ENCODE measurements at places on chromosomes 2 and 18. TPM values are rescaled to one million over a fixed set of nuclear protein-coding genes. Genes with fewer than 3 reads are reported as not detected.

The SETBP1 gene
- total RNA-seq: 2.2 TPM

The TRIM43 gene
- total RNA-seq: not detected

The ADGRF3 gene
- total RNA-seq: under 0.01 TPM

The FEV gene
- not detected for total RNA-seq

The IL18R1 gene
- total RNA-seq: 0.34 TPM

The FAP gene
- total RNA-seq: 10.3 TPM

The MDH1B gene
- 0.67 TPM for total RNA-seq

The CAPN14 gene
- total RNA-seq: 0.34 TPM

The GKN1 gene
- not detected for total RNA-seq

The RSAD2 gene
- total RNA-seq: 19.6 TPM

The PRSS56 gene
- total RNA-seq: not detected

The PROM2 gene
- under 0.01 TPM for total RNA-seq

The INPP1 gene
- 9.1 TPM for total RNA-seq

The EFR3B gene
- total RNA-seq: 37.9 TPM

The PPP1CB gene
- 173 TPM for total RNA-seq

The HOXD1 gene
- total RNA-seq: not detected

The NEUROD1 gene
- total RNA-seq: not detected

The CPO gene
- total RNA-seq: 0.34 TPM

The CYS1 gene
- 1.5 TPM for total RNA-seq

The INHBB gene
- total RNA-seq: not detected

The ITPRID2 gene
- 349 TPM for total RNA-seq

The GALNT5 gene
- under 0.01 TPM for total RNA-seq

The IFIH1 gene
- total RNA-seq: 106 TPM

The STK11IP gene
- total RNA-seq: 34.2 TPM

The FAM124B gene
- total RNA-seq: not detected

The MGAT4A gene
- 2.5 TPM for total RNA-seq

The CCDC85A gene
- total RNA-seq: 0.69 TPM

The PRR30 gene
- total RNA-seq: not detected

The IL1F10 gene
- total RNA-seq: not detected

The KCNJ3 gene
- total RNA-seq: not detected

The GPR155 gene
- 86.5 TPM for total RNA-seq

Data from melanocyte of skin (primary cell).